Vagina (tissue), 2 donors: ENCODE measurements at places on chromosomes 5 and 9.

DNA sequence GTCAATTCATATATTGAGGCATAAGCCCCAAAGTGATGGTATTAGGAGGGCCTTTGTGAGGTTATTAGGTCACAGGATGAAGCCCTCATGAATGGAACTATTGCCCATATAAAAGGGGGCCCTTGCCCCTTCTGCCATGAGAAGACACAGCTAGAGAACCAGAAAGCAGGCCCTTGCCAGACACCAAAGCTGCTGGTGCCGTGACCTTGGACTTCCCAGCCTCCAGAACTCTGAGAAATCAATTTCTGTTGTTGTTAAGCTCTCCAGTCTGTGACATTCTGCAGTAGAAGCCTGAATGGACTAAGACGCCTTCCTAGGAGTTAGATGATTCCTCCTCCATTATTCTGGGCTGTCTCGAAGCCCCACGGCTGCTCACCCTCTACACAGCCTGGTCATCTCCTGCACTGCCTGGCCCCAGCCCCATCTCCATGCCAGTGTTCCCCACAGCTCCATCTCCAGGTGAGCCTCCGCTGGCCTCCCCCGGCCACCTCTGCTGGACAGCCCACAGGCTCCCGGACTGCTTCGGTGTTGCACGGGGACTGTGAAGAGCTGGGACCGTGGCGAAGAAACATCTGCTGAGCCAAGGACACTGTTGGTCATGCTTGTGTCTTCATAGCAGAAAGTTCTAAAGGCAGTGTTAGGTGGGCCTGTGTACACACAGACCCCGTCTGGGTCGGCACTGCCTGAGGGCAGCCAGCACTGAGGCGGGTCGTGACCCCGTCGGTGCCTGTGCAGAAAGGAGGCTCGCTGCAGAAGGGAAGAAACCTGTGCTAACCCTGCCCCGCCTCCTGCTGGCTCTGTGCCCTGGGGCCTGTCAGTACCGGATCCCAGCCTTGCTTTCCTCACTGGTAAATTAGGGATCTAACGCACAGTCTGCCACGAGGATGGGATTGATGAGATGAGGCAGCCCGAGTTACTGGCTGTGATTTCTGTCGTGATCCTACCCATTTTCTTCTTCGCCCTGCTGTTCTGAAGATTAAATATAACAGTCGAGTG is 55.1 kb upstream of the CNOT6 start:
- no peak for DNase-seq

DNA sequence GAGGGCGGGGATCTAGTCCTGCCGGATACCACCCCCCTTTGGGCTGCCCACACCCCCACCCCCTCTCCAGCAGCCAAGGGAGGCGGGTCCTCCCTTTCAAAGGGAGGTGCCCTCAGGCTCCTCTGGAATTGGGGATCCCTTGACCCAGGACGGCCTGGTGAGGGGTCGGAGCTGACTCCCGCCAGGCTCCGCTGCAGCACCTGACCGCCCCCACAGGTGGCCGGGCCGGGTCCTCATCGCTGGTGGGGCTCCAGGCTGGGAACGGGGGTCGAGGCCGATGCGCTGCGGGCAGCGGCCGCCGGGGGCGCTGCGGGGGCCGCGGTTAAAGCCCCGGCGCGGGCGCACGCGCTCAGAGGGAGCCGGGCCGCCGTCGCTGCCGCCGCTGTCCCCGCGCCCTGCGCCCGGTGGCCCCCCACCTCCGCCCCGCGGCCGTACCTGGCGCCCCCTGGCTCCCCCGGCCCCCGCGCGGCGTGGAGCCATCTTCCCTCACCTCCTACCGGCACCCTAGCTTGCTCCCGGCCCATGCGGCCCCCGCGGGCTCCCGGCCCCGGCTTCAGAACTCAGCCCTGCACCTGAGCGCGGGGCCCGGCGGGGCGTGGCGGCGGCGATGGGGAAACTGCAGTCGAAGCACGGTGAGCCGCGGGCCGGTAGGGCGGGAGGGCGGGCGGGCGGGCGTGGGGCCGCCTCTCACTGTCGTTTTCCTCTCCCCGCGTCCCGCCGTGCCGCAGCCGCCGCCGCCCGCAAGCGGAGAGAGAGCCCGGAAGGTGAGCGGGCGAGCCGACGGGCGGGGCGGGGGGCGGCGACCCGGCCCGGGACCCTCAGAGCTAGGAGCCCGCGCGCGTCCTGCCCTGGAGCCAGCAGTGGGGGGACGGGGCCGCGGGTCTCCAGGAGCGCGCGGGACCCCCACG is at the start of gene NKD2:
TSS of gene NKD2 (plus strand) at position 352 of the 908 bp plus-strand sequence. CDS start at position 608, 256 bp downstream.
- no peak for DNase-seq

DNA sequence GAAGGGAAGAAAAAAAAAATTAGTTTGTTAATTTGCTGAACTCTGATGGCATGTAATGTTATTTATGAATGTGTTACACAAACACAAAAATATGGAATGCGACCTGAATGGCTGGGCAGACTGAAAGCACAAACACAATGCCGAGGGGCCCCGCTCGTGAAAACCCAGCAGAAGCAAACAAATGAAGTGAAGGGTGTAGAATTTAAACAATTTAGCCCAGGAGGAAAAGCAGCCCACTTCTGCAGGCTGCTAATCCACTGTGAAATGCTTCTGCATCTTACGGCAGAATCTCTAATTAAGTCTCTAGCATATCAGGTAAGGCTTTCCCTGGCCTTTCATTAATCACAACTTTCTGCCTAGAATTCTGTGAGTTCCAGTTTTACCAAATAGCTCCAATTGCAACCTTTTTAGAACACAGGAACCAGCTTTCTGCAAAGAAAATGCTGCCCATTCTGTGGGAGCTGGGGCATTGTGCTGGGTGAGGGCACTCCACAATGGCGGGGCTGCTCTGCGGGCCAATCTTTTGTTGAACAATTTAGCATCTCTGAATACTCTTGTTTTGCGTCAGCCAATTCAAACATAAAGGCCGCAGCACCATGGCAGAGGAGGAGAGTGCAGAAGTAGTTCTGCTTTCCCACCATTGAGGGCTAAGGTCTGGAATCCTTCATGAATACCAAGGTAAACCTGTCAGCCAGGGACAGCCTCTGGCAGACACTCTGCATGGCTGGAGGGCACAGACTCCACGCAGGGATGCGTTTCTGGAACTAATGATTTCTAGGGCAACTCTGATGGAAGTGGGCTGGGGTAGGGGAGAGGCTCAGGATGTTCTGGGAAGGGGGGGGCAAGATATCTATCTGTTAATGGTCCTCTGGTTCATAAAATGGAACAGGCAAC is 66.4 kb downstream of the PTCH1 start:
- DNase-seq, result no peak

GRCh38 chr5:151451626-151452520 is 4.5 kb downstream of the SLC36A1 start:
- DNase-seq, result no peak

GRCh38 chr9:38319496-38320173 is 72.9 kb upstream of the ALDH1B1 start:
- no peak for DNase-seq

DNA sequence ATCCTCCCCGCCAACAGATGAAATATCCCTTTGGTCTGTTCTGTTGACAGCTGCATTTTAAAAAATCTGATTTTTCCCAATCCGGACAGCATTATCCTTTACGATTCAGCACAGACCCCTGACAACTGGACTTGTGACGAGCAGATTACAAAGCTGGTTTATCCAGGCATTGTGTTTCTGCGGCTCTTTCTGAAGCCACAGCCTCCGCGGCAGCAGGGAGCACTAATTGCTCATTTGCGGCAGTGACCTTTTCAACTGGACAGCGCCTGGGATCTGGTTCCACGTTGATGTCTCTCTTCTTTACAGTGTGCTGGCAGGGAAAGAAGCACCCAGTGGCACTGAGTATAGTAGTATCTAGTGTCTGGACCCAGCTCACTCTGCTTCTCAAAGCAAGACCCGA is 351.2 kb downstream of the ZNF608 start:
- no peak for DNase-seq

- no peak for DNase-seq
Observed at GRCh38 chr5:168570490-168571328, 8.5 kb downstream of the PANK3 start.

DNA sequence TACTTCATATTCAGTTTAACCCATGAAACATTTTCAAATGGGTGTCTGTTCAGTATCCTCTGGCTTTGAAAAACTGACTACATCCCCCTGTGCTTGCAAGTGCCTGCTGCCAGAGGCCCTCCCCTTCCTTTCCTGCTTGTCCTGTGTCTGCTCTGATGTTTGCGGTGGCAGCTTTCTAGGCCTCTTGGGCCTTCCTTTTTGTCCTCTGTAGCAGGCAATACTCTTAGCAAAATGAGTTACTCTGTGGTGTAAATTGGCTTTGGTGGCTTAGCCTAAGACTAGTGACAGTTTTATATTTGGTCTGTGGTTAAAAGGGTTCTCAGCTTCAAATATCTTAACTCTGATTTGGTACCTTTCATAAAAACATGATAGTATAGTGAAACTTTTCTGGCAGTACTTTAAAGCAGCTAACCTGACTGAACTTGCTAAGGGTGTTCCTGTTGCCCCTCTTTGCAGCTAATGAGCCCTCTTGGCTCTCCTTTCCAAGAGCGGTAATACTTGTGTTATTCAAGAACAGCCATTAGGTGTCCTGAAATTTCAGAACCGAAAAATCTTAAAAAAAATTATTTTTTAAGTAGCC is 76.6 kb downstream of the GOLM1 start:
- DNase-seq, result no peak

DNA sequence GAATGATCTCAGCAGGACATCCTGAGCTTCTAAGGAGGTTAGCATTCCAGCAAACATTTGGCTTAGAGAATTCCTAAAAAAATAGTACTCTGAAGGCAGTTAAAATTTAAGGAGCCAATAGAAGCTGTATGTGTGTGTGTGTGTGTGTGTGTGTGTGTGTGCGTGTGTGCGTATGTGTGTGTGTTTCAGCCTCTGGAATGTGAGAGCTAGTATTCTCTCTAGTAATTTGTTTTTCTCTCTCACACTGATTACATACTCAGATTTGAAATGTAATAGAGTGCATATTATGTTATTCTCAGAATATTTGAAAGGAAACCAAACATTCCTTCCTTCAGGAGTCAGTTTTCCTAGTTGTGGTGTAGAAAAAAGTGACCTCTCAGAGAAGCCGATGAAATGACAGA is 279.6 kb downstream of the TMEM38B start:
- DNase-seq, result no peak

DNA sequence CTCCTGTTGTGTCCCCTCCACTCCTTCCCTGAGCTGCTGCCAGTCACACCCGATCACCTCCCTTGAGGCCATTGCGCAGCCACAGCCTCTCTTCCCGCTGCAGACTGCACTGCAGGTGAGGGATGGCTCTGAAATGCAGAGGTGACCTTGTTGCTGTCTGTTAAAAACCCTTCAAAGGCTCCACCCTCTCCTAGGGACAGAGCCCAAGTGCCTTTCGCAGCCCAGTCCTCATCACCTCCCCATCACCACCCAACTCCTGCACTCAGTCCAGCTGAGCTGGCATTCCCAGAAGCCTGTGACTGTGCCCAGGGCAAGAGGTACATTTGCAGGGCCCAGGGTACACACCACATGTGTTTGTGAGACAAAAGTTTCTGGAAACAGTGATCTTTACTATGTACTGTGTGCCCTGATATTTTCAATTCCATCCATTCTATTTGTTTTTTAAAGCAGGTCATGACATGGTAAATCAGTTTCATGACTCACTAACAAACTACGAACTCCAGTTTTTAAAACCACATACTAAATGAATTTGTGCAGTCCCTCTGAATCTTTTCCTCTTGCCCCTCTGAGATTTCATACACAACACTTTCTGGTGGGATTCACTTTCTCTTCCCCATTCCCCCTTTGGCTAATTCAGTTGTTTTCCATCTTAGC is 73.0 kb upstream of the SPOCK1 start:
- DNase-seq, result no peak

DNA sequence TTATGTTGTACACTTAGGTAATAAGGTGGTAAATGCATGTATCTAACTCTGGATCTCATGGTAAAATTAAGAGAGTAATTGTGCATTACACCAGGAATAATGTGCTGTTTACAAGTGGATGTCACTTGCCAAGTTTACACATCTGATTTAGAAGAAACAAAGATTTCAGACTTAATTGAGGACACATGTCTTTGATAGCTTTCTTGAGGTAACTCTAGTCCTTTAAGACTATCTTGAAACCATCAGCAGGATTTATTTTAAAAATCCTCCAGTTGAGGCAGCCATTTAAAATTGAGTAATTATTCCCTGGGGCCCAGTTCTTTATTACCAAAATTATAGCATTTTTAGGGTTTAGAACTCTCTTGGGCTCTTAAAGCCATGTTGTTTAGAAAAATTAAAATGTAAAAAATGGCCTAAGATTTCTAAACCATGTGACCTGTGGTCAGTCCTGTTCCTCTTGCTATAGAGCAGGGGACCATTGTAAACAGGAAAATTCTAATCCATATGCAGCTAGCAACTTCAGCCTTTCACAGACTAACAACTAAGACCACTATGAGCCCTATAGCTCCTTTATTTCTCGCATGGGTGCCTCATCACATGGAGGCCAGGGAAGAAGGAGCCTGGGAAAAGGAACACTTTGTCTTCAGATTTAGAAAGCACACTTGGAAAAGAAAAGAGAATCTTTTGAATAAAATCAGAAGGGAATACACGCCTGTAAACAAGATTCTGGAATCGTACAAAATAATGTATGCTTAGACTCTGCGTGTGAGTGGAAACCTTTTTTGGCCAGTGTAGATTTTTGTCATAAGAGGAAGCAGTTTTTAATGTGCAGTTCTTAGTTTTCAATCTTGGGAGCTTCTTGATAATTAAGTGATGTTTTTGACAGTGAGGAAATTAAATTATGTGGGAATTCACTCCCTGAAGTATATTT is 71.2 kb downstream of the ZSWIM6 start:
- no peak for DNase-seq

GRCh38 chr5:120365656-120366446 is 98.2 kb upstream of the PRR16 start:
- DNase-seq, result no peak

GRCh38 chr5:147616421-147616820 is 106.6 kb upstream of the DPYSL3 start:
- DNase-seq, result no peak

GRCh38 chr5:16976625-16977008 is 40.5 kb upstream of the MYO10 start:
- DNase-seq, result no peak

DNA sequence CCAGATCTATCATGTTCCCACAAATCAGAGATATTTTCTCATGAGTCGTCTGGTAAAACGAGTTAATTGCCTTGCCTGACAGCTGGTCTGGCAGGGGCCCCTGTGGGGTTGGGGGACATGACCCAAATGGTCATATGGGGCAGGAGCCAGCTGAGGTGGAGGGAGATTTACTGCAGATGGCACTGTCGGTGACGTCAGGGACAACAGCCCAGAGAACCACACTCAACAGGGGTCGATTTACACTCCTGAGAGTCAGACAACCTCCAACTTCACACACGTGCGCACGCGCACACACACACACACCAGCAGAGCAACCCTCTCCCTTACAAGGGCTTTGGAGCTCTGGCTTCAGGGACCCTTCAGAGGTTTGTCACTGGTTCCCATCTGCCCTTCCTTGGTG is 23.4 kb upstream of the GABRP start:
- DNase-seq, result no peak

GRCh38 chr5:117013280-117013877 is 438.8 kb upstream of the SEMA6A start:
- DNase-seq, result no peak

DNA sequence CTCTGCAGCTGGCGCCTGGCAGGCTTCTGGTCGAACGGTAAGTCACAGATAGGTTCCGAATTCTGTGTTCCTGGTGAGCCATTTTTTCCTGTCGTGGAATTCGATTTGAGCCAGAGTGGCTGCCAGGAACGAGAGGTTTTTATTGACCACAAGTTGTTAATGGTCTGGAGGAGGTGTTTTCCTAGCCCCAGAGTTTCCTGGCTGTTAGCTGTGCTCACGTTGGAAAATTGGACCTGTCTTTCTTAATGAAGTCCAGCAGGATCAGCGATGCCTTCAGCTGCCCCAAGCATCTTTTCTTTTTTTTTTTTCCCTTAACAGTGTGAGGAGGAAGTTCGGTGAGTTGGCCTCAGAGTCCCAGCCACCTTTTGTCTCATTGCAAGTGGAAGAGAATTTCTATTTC is 62.9 kb downstream of the COL5A1 start:
- no peak for DNase-seq
